ENCODE measurements at places on chromosomes 12 and 14.

GRCh38 chr12:18250313-18250916 lies 10.9 kb upstream of the PIK3C2G start:
- no peak for DNase-seq

- no peak for DNase-seq
These were observed 5.7 kb downstream of the DCN start for GRCh38 chr12:91176915-91177314.

GRCh38 chr12:132484183-132484890 lies 5.6 kb upstream of the FBRSL1 start:
- no peak for DNase-seq

DNA sequence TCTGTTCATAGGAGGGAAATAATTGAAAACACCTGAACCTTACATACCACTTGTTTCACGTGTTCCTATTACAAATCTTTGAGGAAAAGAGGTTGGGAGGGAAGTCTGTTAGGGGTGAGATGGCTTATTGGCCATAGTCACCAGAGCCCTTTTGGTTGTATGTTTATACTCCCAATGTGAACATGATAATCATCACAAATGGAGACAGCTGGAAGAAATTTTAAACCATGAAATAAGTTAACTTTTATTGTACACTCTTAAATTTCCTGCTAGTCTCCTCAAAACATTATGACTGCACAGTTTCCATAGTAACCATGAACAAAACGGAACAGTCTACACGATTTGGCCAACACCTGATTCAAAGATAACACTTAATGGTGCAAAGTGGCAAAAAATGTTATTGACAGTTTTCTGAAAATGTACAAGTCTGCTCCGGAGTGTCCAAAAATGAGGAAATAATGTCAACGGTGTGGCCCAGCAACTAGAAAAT lies 56.9 kb downstream of the LMNTD1 start:
- no peak for DNase-seq

- no peak for DNase-seq
These were observed 1.2 kb downstream of the UNC119B start for GRCh38 chr12:120711411-120711810.

DNA sequence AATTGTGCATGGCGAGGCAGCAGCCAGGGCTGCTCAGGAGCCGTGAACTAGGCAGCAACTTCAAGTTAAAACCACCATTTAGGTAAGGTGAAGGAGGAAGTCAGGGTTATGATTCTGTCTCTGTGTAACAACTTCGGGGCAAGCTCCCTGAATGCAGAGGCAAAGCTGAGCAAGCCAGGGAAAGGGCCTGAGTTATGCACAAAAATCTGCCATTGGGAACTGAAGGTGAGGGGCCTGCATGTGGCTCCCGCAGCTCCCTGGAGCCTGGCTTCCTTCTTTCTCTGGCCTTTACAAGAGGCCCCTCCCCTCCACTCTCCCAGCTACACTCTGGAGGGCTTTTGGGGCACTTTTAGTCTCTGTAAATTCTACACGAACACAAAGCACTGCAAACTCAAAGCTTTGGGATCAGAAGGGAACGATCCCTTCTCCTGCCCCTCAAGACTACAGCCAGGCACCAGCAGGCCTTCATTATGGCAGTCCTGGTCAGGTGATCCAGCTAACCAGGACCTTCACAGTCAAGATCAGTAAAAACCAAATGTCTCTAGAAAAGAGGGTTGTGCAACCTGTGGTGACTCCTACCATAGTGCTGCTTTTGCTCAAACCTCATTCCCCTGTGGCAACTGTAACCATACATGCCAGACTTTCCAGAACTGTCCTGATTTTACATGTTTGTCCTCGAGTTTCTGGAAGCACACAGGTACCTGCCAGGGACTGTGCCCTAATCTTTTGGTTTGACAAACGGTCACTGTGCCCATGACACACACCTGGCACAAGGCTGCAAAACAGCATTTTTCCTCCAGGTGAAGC lies 67.2 kb upstream of the PTGR2 start:
- DNase-seq = no peak

GRCh38 chr14:22822016-22822570 lies 6.9 kb upstream of the SLC7A7 start:
- no peak for DNase-seq

DNA sequence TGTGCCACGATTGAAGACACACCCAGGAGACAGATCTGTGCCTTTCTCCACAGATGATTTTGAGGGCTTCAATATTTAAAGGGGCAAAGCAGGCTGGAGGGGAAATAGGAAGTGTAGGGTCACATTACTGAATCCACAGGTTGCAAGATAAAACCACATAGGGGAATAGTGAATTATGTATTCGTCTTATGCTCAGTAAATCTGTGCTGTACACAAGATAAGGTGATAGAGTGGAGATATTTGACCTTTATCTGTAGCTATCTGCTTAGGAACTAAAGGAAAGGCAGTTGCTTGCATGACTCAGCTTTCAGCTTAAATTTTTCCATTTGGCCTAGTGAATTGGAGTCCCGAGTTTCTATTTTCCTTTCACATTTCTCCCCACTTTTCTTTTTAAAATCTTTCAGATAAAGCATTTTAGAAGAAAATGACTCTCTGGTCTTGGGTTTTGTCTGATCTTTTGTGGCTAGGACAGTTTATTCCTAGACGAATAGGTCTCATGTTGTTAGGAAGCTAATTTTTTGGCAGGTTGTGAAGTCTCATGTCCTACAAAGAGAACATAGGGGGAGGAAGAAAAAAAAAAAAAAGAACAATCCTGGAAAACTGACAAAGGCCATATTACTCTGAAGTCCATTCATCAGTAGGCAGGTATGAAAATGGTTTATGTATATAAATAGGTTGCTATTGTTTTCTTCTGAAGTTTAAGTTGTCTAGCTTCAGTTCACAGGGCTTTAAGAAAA lies 55.4 kb downstream of the FBXO33 start:
- no peak for DNase-seq

- no peak for DNase-seq
These were observed 14.2 kb downstream of the RAB21 start for GRCh38 chr12:71768900-71769299.

DNA sequence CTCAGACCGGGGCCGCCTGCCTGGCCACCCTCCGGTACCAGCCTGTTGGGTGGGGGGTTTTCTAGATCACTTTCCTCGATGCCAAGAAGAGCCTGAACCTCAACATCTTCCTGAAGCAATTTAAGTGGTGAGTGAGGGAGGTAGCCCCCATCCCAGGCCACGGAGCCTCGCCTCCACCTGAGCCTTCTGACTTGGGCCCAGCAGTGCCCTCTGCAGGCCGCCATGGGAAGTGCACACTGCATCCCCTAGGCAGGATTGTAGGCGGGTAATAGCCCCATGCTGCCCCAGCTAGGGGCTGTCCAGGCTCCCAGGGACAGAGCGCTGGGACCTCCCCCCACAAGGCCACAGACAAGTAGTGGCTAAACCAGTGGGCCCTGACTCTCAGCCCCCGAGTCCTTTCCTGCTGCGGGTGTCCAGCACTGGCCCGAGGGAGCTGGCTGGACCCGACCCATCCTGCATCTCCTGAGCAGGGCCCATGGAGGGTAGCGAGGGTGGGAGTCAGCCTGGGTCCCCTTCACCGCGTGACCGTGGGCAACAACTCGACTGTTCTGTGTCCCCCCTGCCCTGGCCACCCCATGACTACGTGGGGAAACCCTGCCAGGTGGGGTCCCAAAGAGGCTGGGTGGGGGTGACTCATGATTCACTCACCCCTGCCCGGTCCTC lies 15.3 kb upstream of the ADSS1 start:
- DNase-seq = peak; percentile 53

- no peak for DNase-seq
These were observed at the start of gene ANKS1B for GRCh38 chr12:99984271-99985128. TSS of gene ANKS1B (minus strand) at chr12:99984936. CDS start at chr12:99984237, 699 bp downstream.

Data from stimulated activated CD8-positive, alpha-beta memory T cell treated with anti-CD3 and anti-CD28 coated beads, Interleukin-4, amount 100 ng/mL, for 4 hours (primary cell).